Stimulated activated CD8-positive, alpha-beta memory T cell treated with anti-CD3 and anti-CD28 coated beads, Interleukin-2, amount 100 ng/mL, for 1 hour (primary cell): ENCODE measurements at places on chromosomes 12 and 14.

DNA sequence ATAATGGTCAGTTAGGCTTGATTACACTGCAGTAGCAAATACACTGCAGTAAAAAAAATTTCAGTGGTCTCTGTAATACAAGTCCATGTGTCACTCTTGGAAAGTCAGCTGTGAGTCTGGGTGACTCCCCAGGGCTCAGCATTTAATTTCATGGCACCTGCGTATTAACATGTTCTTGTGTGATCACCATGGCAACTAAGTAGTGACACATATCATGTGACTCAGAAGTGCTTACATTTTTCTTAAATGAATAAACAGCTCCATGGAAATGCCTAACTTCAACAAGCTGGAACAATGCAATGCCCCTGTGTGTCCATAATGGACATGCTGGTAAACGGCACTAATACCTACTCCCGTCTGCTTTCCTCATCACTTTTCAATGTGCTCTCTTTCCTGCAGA is 88.5 kb upstream of the ANO4 start:
- DNase-seq: no peak

DNA sequence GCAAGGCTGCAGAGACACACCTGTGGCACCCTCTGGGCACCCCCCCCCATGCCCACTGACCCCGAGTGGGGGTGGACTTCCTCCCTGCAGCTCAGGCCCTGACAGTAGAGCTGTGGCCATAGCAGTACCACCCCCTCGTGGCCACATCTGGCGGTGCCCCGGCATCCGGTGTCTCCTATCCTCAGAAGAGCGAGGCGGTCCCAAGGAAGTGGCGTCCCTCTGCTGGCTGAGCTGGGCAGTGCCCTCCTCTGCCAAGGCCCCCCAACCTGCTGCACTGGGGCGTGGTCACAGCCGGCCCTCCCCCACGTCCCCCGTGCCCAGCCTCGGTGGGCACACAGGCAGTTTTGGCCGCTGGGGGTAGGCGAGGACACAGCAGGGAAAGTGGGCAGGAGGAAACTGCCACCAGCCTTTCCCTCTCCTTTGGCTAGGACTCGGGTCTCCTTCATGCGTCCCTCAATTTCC is 6.0 kb upstream of the SLC6A12 start:
- peak; percentile 9 for DNase-seq

- no peak for DNase-seq
Observed at GRCh38 chr12:66195242-66195641, 6.2 kb downstream of the IRAK3 start.

- DNase-seq: no peak
Observed at GRCh38 chr12:11500861-11501230, 105.5 kb upstream of the PRB2 start.

DNA sequence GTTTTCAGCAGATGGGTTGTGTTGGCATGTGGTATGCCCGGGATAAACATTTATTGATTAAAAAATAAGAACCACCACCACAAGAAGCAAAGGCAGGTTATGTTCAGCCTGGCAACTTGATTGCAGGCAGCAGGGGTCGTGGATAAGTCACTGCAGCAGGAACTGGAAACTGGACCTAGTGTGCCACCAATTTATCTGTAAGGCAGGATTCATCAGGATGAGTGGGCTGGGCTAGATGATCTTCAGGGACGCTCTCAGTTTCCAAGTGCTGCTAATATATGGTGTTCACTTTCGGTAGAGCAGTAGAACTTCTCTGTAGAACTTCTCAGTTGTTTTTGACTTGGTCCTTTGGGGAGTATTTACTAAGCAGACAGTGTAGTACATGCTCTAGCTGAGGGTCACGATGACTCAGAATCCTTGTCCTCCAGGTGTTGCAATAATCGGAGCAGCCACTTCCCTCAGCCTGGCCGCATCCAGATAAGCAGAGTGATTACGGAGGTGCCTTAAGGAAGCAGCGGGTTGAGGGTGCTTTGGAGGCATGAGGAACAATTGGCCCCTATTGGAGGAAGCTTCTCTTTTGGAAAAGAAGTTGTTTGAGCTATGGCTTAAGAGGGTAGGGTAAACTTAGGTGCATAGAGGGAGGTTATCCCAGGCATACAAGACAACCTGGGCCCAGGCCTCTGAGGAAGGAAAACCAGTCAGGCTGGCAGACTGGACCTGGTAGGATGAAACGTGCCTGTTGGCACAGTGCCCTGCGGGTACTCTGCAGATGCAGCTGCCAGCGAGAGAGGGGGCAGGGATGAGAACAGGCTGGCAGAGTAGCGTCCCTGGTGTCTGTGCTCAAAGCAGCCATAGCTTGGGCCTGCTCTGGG is 104.0 kb downstream of the GPR135 start:
- no peak for DNase-seq

GRCh38 chr12:96521895-96522682 is 32.7 kb downstream of the CFAP54 start:
- DNase-seq: no peak

- no peak for DNase-seq
Observed at GRCh38 chr12:30837595-30837994, 82.8 kb upstream of the CAPRIN2 start.

DNA sequence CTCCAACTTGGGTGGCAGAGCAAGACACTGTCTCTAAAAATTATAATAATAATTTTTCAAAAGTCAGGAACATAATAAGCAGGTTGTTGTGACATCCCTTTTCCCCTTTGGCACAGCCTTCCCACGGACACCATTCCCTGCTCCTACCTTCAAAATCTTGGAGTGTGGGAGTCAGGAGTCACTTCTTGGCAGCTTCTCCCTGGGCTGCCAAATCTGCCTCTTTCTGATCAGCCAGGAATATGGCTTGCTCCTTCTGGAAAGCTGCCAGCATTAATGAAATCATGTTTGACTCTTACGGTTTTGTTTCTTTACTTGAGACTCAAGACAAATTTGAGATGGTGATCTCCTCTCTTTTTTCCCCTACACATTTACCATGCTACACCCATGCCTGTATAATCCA is 391.4 kb upstream of the SYT1 start:
- DNase-seq: no peak

- DNase-seq: no peak
Observed at GRCh38 chr14:85731186-85731585, 201.2 kb downstream of the FLRT2 start.

GRCh38 chr12:20018406-20018805 is 349.9 kb upstream of the PDE3A start:
- DNase-seq: no peak

GRCh38 chr12:110684312-110684836 is 4.5 kb downstream of the HVCN1 start:
- no peak for DNase-seq

GRCh38 chr12:51958542-51958941 is 7.0 kb downstream of the ACVR1B start:
- DNase-seq: no peak

DNA sequence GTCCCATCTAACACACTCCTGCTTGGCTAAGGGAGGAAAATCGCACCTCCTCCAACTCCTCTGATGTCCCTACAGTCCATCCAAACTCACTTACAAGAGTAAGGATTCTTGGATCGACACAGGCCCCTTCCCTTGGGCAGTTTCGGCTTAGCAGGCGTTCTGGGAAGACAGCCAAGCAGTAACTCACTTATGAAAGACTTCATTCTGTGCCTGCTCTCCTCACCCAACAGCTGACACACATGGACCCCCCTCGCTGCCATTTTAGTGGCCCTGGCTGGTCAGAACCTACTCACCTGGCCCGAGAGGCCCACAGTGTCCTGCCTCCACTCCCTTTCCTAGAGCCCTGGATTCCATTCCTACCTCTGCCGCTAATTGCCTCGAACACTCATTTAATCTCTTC is 52.3 kb upstream of the BCL2L14 start:
- no peak for DNase-seq

DNA sequence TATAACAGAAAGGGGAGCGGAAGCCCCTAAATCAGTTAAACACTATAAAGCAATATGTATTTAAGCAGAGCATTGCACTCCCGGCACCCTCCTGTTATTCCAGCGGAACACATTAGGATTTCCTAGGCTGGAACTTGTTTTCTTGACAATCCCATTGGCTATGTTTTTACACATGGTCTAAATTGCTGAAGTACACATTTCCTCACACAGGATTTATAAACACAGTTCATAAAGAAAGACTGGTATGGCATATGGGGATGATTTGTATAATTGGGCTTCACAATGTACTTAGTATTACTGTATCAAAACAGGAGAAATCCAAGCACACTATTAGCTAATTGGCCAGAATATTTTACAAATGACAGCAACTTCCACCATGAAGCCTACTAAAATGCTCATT is 23.3 kb downstream of the PAX9 start:
- no peak for DNase-seq

GRCh38 chr12:49698619-49699545 is 8.3 kb downstream of the FMNL3 start:
- DNase-seq: no peak

DNA sequence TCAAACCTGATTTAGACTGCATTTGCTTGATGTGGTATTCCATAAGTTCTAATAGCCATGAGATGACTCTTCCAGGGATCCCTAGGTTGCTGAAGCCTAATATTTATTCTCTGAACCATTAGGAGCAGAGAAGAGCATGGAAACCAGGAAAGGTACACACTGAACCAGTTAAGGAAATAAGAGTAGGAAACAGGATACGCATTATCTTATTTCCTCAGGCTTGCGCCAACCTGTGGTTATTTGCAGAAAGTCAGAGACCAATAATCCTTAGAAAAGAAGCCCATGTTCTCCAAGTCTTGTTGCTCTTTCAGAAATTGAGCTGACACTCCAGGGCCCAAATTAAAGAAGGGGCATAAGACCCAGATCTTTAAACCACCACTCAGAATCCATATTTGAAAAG is 41.8 kb upstream of the SMUG1 start:
- no peak for DNase-seq

DNA sequence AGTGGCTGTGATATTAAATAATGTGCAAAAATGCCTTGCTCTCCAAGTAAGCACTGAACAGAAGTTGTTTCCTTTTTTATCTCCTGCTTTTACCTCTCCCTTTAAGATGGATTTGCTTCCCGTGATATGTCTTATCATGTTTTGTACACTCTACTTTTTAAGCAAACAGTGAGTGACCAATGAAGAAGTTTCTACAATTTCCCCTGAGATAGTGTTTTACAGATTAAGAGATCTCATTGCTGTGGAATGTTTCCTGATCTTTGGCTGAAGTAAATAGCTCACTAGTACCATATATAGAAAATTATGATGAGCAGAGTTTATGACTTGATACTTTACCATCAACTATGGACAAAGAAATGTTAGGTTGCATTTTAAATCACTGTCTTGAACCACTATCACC is 184.8 kb upstream of the PDE3A start:
- no peak for DNase-seq

- no peak for DNase-seq
Observed at GRCh38 chr14:46344327-46344937, 307.1 kb downstream of the RPL10L start.

DNA sequence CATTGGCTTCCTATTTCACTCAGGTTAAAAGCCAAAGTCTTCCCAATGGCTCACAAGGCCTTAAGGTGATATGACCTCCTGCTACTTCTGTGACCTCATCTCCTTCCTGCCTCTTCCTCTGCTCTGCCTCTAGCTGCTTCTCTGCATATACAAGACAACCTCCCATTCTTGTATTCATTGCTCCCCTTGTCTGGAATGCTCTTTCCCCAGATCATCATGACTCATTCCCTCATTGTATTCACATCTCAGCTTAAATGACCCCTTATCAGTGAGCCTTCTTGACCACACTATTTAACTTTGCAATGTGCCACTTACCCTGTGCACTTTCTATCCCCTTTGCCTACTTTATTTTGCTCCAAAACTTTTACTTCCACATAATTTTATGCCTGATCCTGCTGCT is 90.2 kb downstream of the PPP1R12A start:
- DNase-seq: no peak

- no peak for DNase-seq
Observed at GRCh38 chr14:95436354-95436753, 80.1 kb downstream of the SYNE3 start.

DNA sequence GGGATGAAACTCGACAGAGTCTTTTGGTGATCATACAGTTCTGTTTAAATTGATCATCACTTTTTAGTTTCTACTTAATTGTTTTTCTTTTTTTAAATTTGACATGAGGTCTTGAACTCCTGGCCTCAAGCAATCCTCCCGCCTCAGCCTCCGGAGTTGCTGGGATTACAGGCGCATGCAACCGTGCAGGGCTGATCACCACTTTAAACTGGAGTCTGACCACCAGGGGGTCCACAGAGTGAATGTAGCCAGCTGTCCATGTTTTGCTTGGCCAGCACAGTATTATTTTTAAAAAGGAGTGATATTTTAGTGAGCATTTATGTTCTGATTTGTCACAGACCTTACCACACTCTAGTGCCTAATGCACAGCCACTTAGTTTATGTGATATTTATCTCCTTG is 10.7 kb downstream of the DAAM1 start:
- DNase-seq: no peak

DNA sequence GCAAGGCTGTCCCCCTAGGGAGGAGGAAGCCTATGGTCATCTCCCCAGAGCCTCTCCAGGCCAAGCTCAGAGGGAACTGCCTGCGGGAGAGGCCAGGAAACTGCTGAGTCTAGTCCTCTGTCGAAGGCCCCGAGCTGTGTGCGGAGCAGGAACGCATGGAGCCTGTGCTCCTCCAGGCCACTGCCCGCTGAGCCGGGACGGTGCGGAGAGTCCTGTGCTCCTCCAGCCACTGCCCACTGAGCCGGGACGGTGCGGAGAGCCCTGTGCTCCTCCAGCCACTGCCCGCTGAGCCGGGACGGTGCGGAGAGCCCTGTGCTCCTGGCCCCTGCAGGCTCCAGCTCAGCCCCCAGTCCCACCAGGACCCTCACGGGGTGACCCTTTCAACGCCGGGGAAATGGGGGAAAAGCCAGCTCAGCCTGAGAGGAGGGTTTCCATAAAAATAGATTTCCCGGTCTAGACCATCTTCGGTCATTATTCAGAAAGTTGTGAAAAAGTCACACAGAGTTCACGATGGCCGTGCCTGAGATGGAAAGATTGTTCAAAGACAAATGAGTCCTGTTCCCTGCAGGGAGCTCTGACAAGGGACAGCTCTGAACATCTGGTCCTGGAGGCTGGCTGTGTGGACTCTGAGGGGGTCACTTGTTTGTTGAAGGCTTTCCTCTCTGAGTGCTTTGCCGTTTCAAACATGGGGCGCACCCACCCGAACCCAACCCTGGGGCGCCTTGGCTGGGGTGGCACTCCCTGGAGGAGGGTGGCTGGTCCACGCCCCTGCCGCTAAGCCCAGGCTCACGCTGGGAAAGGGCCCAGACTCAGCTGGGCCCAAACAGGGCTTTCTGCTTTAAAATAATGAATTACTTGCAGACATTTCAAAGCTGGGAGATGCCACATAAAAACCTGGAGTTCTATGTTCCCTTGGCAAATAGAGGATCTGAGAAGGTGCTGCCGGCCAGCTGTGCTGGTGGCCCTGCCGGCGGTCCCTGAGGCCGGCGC is 85.5 kb downstream of the ADGRD1 start:
- no peak for DNase-seq
